ENCODE measurements at places on chromosomes 2 and 18.
A peak's percentile ranks its signal among the peaks of the same experiment; 100 is the strongest.

GRCh38 chr2:50364511-50364910 is 667.4 kb downstream of the NRXN1 start:
- DNase-seq: no peak

DNA sequence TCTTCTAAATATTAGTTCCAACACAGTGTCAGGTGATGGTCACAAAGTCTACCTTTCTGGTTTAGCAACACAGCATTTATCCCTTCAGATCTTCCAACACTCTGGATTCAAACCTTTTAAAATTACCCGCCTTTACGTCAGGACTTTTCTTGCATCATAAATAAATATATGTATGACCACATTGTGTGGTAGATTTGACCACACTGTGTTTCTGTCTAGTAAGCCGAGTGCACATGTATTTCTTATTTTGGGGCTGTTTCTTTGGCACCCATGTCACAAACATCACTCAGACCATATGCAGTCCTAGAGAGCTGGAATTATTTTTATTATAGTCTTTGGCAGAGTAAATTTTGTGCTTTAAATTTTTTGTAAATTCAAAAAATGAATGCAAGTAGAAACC is 172.1 kb downstream of the ANKRD44 start:
- no peak for DNase-seq

- no peak for DNase-seq
These were observed 41.6 kb upstream of the OTOF start for GRCh38 chr2:26519396-26520147.

DNA sequence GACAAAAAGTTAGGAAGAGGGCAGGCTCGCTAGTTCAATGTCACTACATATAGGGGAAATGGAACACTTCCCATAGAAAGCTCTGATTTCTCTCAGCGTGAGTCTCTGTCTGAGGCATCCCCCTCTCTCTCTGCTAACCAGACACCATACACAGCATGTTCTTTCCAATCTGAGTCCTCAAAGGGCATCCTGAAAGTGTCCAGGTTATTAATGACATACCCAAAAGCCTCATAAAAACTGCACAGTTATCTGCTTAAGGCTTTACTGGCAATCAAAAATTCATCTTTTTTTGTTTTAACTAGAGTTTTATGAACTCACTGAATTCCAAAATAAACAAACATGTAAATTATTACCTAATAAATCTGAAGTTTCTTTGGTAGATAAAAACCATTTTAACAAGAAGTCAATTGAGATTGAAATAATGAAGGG is 137.4 kb downstream of the AFF3 start:
- no peak for DNase-seq

GRCh38 chr18:7152440-7152839 is 34.8 kb upstream of the LAMA1 start:
- peak; percentile 82 for DNase-seq

DNA sequence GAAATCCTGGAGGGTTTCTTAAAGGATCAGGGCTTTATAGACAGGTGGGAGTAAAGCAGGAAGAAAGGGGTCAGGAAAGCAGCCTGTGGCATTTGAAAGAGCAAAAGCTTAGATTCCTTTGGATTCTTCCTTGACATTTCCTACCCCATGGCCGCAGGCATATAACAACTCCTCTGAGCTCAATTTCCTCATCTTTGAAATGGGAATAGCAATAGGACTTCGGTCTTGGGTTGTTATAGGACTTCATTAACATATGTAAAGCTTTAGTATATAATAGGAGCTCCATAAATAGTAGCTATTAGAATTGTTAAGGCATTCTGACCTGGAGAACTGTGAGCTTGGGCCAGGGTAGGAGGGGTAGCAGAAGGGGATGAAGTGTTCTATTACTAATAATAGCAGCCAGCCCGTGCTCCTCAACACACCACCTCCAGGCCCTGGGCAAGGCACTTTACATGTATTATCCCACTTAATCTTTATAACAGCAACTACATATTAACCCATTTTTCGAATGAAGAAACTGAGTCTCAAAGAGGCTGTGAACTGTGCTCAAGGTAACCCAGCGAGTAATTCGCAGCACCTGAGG is 10.6 kb downstream of the ZFP36L2 start:
- no peak for DNase-seq

DNA sequence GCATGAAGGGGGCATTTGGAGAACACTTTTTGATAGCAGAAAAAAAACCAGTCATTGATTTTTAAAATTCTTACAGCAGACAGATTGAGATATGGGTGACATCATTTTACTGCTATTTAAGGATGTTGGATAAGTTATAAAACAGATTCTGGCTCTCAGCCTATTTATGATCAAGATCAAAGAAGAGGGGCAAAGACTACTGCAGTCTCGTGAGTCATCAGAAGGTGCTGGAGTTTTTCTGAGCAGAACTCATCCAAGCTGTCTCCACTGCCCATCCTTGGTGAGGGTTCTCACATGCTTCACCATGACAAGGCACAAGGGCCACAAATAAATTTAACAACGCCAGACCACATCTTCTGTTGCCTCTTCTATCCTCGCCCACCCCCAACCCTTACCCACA is 58.8 kb downstream of the ST6GAL2 start:
- no peak for DNase-seq

- no peak for DNase-seq
These were observed 309.9 kb upstream of the ZNF521 start for GRCh38 chr18:25661831-25662230.

DNA sequence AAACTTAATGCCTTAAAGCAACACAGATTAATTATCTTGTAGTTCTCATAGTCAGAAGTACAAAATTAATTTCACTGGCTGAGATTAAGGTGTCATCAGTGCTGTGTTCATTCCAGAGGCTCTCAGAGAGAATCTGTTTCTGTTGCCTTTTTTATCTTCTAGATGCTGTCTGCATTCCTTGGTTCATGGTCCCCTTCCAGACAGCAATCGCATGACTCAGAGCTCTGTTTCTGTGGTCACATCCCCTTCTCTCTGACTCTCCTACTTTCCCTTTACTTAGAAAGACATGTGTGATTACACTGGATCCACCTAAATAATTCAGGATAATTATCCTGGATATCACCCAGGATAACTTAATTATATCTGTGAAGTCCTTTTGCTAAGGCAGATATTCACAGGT is 148.6 kb downstream of the MAIP1 start:
- DNase-seq: no peak

DNA sequence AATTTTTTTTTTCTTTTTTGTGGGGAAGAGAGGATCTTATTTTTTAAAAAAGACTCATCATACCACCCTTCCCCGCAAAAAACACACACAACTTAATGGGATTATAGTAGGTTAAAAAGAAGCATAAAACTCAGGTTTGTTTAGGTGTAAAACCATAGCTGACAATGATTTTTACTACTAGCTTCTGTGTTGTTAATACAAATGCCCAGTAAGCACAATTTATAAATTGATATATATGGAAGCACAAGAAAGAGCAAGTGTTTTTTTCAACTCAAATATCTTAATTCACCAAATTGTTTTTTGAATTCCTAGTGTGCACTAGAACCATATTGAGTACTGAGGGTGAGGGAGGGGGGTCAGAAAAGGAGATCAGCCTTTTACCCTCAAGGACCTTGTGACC is 7.0 kb downstream of the STAT4 start:
- no peak for DNase-seq

- DNase-seq: peak; percentile 26
These were observed 691 bp downstream of the BIRC6 start for GRCh38 chr2:32357318-32358110.

GRCh38 chr2:233865838-233866237 is 2.3 kb downstream of the MSL3B start:
- DNase-seq: no peak

GRCh38 chr18:23033056-23033455 is 99.9 kb downstream of the RBBP8 start:
- no peak for DNase-seq

DNA sequence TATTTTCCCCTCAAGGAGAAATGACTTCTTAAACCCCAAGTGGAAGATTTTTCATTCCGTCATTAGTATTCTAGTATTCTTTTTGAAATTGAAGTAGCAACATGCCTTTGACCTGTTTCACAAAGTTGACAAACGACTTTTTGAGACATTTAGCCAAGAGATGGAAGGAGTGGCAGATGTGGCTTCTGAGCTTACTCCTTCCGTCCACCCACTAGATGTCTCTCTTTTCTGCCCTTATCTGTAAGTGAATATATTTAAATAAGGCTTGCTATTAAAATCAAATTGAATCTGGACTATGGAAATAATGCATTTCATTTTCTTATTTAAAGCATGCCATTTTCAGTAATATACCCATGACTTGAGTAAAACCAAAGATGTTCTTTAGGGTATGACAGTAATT is 74.1 kb downstream of the ACTR3 start:
- DNase-seq: no peak

- no peak for DNase-seq
These were observed 2.2 kb downstream of the CXCR2 start for GRCh38 chr2:218127929-218128455.

DNA sequence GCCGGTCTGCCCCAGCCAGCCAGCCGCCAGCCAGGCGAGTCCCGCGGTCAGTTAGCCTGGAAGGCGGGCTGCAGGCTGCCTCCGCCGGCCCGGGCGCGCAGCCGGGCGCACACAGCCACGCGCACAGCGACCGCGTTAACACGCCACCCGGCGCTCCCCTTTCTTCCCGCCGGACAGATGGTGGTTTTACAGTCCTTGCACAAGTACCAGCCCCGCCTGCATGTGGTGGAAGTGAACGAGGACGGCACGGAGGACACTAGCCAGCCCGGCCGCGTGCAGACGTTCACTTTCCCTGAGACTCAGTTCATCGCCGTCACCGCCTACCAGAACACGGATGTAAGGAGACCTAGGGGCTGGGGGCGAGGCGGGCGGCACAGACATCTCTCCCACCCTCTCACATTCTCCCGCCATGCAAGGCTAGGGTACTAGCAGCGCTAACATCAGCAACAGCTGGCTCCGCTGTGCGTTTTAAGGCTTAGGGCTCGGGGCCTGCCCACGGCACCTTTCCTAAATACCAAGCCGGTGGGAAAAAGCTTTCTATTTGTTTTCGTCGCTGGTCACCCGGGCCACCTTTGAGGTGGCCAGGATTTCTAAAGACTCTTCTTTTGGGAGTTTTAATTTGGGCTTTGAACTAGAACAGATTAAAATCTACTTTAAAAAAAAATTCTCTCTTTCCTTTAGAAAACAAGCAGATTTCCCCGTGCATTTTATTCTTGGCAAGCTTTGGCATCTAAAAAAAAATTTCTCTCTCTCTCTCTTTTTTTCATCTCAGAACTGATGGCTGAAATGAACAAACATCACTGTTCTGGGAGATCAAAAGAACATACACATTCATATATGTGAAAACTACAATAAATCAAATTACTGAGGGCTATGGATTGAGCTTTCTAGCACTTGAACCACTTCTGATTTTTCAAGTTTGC is 2.9 kb downstream of the TBR1 start:
- DNase-seq: no peak

GRCh38 chr2:142650601-142651000 is 226.9 kb upstream of the KYNU start:
- DNase-seq: no peak

GRCh38 chr18:446941-447560 is 53.5 kb downstream of the COLEC12 start:
- no peak for DNase-seq

DNA sequence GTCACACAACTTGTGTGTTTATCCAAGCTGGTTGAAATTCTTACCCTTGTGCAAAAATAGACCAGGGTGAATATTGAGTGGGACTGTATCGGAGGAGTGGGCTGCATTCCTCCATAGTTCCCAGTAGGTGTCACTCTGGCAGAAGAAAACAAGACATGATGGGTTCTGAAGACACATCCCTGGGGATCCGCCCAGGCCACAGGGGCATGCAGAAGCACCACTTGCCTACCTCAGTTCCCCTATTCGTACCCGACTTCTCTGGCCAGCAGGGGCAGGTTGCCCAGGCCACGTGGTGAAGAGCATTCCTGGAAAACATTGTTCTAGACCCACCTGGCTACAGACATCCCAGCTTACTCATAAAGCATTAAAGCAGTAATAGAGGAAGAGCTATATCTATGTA is 168.2 kb downstream of the FAM210A start:
- no peak for DNase-seq

- DNase-seq: no peak
These were observed 130.1 kb downstream of the ZNF804A start for GRCh38 chr2:184728411-184728810.

- DNase-seq: peak; percentile 90
These were observed at the start of gene PTPN18 for GRCh38 chr2:130355578-130356431. Gene PTPN18 (plus strand): TSS chr2:130356056. CDS start chr2:130356108, 52 bp downstream.

DNA sequence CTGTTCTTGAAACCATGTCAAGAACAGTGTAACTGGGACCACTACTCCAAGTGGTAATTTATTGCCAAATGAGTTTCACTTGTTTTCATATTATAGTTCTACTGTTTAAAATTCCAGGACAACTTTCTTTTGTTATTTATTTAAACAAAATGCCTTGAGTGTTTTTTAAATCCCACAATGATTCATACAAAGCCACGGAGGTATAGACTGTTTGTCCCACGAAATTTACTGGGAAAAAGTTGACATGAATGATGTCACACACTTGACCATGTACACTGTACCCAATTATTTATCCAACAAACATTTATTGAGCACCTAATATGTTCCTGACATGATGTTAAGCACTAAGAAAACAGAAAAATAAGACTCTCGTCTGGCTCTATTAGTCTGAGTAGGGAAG is 243.9 kb upstream of the SIX2 start:
- DNase-seq: no peak

DNA sequence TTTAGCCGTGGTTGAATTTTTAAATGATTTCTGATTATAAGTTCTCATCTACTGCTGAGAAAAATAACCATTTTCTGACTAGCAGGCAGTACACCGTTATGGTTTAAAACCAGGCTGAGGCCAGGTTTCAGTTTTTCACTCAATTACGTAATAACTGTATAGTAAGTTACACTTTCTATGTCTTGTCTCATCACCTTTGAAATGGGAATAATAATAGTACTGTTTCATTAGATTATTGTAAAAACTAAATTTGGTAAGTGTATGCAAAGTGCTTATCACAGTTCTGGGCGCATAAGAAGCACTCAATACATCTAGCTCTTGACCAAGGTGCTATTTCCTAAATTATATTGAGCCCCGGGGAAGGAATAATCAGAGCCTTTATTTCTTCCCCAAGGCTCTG is 76.8 kb downstream of the LIMS1 start:
- DNase-seq: no peak

DNA sequence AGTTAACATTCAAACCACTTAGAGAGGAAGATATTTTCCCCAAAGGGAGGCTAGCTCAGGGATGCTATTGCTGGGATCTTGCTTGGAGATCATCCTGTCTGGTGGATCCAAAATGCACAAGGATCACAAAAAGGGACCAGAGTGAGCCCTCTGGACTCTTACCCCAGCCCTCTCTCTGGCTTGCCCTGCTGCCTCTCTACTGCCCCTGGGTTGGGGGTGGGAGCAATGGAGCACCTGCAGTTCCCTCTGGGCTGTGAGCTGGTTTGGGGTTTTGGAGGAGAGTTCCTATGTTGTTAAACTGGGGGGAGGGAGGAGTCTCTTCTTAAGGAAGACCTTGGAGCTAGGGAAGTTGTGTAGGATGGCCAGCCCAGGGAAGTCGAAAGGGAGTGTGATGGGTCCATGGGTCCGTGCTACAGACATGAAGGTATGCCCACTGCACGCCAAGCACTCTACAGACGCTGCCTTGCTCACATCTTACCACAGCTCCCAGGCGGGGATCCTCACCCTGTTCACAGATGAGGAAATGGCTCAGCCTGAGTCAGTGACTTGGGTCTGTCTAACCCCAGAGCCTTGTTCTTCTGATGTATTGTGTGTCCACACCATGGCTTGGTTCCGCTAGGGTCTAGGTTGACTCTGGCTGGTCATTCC is 3.8 kb downstream of the LBH start:
- no peak for DNase-seq

- no peak for DNase-seq
These were observed 90.2 kb downstream of the CABLES1 start for GRCh38 chr18:23225503-23225902.

GRCh38 chr18:8689517-8689916 is 15.8 kb upstream of the MTCL1 start:
- no peak for DNase-seq
